ENCODE measurements at places on chromosomes 4 and X. TPM values are rescaled to one million over a fixed set of nuclear protein-coding genes. Genes with fewer than 3 reads are reported as not detected.

GRCh38 chr4:109977854-109978501 is 65.3 kb downstream of the EGF start:
- no peak for DNase-seq

Gene DGAT2L6
- not detected for total RNA-seq

DNA sequence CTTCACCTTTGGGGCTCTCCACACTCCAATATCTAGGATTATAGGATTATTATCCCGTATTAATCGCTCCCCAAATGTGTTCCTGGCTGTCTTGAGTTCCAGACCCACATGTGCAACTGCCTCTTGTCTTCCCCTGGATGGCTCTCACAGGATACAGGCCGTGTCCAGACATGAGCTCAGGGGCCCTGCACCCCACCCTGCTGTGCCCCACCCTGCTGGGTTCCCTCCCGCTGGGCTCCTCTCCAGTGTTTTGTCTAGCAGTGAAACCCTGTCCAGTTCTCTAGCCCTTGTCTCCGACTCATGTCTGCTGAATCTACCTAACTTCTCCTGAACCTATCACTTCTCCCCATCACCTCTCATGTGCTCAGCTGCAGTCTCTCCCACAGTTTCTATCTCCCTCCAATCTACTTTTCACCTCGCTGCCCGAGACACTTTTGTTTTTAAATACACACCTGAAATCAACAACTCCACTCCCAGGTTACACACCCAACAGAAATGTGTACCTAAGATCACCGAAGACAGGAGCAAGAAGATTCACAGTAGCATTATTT is 2.0 kb downstream of the RNF212 start:
- no peak for DNase-seq

Gene MAGEC3
- not detected for total RNA-seq

Gene ZCCHC12
- total RNA-seq, result not detected

Gene TASL
- total RNA-seq, result 0.67 TPM

GRCh38 chr4:20904966-20905365 is 204.7 kb downstream of the PACRGL start:
- no peak for DNase-seq

DNA sequence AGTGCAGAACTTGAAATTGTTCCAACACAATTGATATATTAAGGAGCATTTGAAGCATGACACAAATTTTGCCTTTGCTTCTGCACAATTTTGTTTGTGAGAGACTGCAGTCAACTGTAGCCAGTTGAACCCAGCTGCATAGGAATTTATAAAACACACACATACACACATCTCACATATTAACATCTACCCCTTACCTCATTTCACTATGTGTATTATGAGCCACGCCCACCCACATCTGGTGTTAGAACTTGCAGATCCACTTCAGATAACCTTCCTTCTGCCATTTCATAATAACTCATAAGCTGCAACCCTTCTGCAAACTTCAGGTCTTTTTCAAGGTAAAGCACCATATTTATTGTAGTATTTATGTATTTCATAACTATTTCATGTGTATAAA is 188.1 kb upstream of the WDFY3 start:
- DNase-seq, result no peak

Gene MTHFD2L
- total RNA-seq, result 12.9 TPM

Gene PDGFRA
- total RNA-seq, result 60.6 TPM

Gene TGIF2LX
- total RNA-seq, result not detected

DNA sequence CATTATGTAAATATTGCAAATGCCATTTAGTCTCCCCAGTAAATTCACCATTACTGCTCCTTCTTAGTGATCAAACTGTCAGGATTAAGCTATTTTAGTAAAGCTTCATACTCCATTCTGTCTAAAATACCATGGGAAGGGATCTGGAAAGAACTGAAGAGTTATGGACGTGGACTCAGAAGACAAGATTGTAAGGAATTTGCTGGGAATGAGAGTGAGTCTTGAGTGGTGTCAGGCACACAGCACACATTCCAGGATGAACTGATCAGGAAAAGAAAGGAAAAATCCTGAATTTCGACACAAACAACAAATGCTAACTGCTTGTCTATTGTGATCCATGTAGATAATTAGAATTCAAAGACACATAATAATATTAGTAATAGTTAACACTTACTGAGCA is 311.0 kb downstream of the CENPC start:
- DNase-seq, result no peak

DNA sequence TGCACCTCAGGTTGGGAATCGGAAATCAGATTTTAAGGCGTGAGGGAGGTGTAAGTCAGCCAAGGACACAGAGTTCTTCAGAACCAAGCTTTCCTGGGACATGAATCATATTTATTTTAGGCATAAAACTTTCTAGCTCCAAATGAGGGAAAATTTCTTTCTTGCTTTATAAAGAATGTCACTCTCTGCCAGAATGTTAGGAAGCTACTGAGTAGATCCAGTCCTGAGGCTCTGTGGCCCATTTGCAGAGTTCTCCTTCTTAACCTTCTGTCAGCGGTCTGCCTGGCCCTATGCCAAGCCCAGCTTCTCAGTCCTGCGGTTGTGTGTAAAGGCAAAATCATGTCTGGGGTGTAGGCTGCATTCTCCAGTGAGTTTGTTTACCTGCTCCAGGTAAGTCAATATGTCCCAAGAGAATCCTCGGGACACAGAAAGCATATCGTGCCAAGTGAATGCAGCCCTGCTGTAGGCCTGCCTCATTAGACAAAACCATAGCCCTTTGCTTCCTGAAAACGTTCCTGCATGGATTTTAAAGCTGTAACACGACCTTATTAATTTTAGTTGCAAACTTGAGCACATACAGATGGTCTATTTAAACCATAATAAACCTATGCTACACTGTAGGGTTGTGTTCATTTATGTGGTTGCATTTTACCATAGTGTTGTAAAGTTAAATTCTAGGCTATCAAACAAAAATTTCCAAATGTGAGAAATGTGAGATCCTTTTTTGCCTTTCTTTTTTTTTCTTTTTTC is 29.2 kb upstream of the CCNI start:
- peak; percentile 62 for DNase-seq

Gene STOX2
- total RNA-seq, result 2.7 TPM

DNA sequence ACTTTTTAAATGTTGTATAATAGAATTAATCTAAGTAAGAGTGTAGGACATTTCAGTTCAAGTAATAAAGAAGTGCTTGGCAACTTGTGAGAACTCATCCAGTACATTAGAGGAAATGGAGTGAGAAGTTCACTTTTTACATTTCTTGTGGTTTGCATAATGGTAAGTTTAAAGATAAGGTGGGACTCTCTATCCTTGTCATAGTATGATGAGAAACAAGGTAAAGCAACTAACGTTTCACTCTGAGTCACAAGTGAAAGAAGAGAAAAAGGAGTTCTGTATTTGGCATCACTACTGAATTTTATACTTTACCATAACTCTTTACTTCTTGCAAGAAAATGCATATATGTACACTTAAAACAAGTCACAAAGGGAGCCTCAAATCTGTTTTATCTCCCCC is 219.4 kb downstream of the SLC4A4 start:
- no peak for DNase-seq

Gene TMSB15A
- total RNA-seq, result 0.47 TPM

Gene XAGE5
- total RNA-seq, result not detected

Gene THAP9
- total RNA-seq, result 5.0 TPM

- no peak for DNase-seq
Observed at GRCh38 chrX:5449323-5449722, 779.3 kb downstream of the NLGN4X start.

Gene TEX13C
- total RNA-seq, result not detected

Gene APOO
- 36.6 TPM for total RNA-seq

DNA sequence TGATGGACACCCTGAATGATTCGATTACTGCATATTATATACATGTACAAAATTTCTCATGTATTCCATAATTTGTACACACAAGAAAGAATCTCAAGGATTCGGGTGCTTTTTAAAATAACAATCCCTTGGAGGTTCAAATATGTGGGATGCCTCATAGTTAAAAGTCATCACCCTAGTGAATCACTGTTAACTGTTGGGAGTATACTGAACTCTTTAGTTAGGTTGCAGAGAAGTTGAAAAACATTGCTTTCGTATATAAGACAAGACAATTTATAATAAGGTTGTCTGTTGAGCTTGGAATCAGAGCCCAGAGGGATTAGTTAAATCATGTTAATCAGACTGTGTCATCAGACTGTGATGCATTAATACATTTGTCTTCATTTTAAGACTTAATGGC is 15.6 kb downstream of the DCK start:
- DNase-seq, result no peak

Gene TMEM175
- 37.5 TPM for total RNA-seq

Gene RNF175
- total RNA-seq, result not detected

Gene CASP3
- total RNA-seq, result 48.6 TPM

Gene GUCY1A1
- 213 TPM for total RNA-seq

Gene SOWAHD
- 1.4 TPM for total RNA-seq

DNA sequence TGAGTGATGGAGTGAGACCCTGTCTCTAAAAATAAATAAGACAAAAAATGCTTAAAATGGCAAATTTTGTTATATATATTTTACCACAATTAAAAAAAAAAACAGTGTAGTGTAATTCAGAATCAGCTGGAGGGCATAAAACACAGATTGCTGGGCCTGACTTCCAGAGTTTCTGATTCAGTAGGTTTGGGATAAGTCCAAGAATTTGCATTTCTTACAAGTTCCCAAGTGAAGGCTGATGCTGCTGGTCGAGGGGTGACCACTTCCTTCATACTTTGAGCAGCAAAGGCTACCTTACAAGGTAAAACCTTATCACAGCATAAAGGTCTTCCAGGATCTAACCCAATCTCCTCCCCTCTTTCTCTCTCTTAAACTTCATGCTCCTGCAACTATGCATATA is 40.7 kb downstream of the KLHL8 start:
- DNase-seq, result no peak

- DNase-seq, result no peak
Observed at GRCh38 chr4:102037566-102037965, 247.0 kb downstream of the BANK1 start.

- no peak for DNase-seq
Observed at GRCh38 chr4:160514126-160514525, 1411.2 kb downstream of the RAPGEF2 start.

Gene HTR2C
- total RNA-seq, result not detected

DNA sequence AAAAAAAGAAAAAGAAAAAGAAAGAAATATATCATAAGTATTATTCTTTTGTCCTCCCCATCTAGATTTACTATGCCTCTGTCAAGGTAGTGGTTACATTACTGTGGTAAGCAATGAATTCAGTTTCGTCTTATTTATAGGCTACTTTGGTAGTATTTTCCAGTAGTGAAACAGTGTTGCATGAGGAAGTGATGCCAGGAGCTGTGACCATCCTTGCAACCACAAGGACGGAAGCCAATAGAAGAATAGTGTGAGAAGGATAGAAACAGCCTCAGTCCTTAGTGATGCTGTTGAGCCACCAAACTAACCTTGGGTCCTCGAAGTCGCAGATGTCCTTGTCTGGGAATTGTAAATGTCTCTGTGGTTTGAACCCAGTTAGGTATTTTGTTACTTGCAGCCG is 328.5 kb downstream of the PPP3CA start:
- DNase-seq, result peak; percentile 24

Gene OTUD5
- 52.5 TPM for total RNA-seq

Gene GAB3
- total RNA-seq, result 1.3 TPM

DNA sequence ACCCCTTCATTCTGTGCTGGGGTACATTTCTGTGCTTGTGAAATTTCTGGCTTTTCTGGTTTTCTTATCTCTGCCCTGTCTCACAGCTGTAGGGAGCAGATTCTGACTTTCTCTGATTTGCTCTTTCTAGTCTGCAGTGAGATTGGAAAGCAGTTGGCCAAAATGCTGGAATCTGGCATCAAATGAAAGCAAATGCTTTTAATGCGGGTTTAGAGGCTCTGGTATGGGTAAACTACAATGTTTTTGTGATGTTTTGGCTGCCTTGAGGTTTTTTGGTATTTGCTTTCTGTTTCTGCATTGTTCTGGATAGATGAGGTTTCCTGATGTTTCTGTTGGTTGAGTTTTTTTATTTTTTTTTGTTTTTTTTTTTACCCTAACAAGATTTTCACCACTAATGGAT is 23.8 kb downstream of the SMIM20 start:
- no peak for DNase-seq

- peak; percentile 22 for DNase-seq
Observed at GRCh38 chrX:68114573-68115129, 318.6 kb downstream of the OPHN1 start.

DNA sequence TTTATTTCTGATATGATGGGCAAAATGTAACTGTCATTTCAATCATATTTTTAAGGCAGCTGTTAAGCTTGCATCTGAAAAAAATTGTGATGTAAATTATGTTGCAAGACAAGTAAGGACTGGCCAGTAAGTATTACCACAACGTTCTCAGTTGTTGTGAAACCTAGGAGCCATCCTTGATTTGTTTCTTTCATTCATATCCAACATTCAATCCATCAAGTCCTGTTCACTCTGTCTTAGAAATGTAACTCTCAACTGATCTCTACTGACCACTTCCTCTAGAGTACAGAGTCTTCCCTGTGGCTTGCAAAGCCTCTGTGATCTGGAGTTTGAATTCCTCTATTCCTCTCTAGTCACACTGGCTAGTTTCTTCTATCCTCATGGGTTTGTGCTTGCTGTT is 161.4 kb upstream of the MAD2L1 start:
- no peak for DNase-seq

DNA sequence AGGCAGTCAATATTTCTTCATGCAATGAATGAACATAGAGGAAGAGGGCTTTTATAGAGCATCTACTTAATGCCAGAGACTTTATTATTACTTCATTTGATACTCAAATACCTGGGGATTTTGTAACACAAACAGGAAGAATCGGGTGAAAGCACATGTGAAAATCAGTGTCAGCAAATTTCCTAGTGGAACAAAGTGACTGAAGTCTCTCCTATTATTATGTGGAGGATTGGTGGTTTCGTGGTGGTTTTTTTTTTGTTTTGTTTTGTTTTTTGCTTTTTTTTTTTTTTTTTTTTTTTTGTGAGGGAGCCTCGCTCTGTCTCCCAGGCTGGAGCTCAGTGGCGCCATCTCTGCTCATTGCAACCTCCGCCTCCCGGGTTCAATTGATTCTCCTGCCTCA is 207.0 kb downstream of the RRAGB start:
- DNase-seq, result no peak

Gene IBSP
- total RNA-seq, result not detected

GRCh38 chr4:2417765-2418649 is at the start of gene ZFYVE28:
TSS of gene ZFYVE28 (minus strand) at chr4:2418645. CDS start at chr4:2418323, 322 bp downstream.
- no peak for DNase-seq

- no peak for DNase-seq
Observed at GRCh38 chrX:15505101-15505500, 4.5 kb downstream of the BMX start.

DNA sequence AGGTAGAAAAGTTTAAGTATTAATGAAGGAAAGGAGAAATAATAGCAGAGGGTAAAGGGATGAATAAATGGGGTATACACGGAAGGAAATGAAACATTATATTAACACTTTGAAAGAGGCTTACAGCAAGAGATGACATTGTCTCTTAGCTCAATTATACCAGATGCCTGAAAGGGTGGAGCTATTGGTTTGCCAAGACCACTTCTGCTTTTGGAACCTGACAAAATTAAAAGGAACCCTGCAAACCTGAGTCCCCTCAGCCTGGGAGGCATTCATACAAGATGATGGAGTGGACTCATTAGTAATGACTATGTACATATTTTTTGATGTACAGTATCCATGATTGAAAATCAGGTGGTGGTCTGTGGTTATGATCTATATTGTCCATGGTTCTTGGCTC is 45.1 kb upstream of the HPF1 start:
- no peak for DNase-seq
